ENCODE measurements at places on chromosomes 13 and 19. TPM values are rescaled to one million over a fixed set of nuclear protein-coding genes. Genes with fewer than 3 reads are reported as not detected.

DNA sequence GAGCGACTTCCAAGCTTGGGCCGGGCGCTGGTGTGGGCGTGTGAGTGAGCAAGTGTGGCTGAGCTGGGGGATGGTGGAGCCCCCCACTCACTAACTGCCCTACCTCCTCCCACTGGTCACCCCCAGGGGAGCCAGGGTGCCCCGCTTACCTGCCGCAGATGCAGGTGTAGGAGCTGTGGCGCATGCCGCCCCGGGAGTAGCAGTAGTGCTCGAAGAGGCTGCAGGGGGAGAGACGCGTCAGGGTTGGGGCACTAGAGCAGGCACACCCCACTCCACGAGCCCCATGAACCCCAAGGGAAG is 39.9 kb downstream of the CEBPG start:
- peaks cover 11% of the 10 kb centered on the region for H3K4me1 ChIP-seq
- H3K36me3 ChIP-seq: no peaks in the 10 kb centered on the region
- H3K27me3 ChIP-seq: no peaks in the 10 kb centered on the region

DNA sequence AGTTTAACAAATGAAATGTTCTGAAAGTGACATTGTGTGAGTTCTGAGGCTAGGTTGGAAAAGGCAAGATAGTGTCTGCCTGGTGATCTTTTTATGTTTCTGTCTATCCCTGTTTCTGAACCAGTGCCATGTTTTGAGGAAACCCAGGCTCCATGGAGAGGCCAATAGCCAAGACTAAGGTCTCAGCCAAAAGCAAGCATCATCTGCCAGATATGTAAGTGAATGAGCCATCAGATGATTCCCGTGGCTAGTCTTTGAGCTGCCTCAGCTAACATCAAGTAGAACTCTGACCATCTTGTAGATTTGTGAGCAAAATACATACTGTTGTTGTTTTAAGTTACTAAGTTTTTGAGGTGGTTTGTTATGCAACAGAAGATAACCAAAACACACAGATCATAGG is 19.6 kb upstream of the CCNA1 start:
- H3K27ac ChIP-seq: no peak overlapping the region
- H3K27me3 ChIP-seq: peaks cover 5% of the 10 kb centered on the region
- DNase-seq: no peak

GRCh38 chr13:30581582-30581981 is 36.1 kb upstream of the USPL1 start:
- no peak overlapping the region for H3K27ac ChIP-seq
- peaks cover 46% of the 10 kb centered on the region for H3K4me1 ChIP-seq
- H3K27me3 ChIP-seq: no peaks in the 10 kb centered on the region

HAUS8 gene
- 19.1 TPM for total RNA-seq

DNA sequence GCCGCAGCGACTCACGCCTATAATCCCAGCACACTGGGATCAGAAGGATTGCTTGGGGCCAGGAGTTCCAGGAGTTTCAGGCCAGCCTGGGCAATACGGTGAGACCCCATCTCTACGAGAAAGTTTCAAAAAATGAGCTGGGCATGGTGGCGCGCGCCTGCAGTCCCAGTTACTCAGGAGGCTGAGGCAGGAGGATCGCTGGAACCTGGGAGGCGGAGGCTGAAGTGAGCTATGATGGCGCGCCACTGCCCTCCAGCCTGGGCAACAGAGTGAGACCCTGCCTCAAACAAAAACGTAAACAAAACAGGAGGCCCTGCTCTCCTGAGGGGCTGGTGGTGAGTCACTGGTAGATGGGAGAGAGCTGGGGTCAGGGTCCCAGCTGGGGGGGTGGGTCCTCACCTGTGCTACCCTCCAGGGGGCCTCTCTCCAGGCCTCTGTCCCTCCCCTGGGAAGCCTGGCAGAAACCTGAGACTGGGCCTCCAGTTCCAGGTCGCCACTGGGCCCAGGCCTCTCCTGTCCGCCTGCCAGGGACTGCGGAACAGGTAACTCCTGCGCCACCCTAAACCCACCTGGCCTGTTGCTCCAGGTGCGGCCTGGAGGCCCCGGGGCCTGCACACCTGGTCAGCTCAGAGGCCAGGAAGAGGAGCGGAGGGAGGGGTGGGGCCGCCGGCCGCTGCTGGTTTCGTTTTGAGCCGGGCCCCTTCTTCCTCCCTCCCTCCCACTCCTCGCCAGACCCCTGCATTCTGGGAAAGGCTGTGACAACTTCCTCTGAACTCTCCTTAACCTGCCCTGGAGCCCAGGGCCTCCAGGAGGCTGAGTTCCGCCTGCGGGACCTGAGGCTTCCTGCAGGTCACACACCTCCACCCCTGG is 17.2 kb upstream of the ZBTB7A start:
- no peaks in the 10 kb centered on the region for H3K36me3 ChIP-seq
- H3K4me3 ChIP-seq: peak overlapping the region; percentile 21
- H3K4me1 ChIP-seq: peaks cover 10% of the 10 kb centered on the region
- H3K27me3 ChIP-seq: no peaks in the 10 kb centered on the region
- H3K27ac ChIP-seq: peak overlapping the region; percentile 20
- DNase-seq: peak; percentile 61

DNA sequence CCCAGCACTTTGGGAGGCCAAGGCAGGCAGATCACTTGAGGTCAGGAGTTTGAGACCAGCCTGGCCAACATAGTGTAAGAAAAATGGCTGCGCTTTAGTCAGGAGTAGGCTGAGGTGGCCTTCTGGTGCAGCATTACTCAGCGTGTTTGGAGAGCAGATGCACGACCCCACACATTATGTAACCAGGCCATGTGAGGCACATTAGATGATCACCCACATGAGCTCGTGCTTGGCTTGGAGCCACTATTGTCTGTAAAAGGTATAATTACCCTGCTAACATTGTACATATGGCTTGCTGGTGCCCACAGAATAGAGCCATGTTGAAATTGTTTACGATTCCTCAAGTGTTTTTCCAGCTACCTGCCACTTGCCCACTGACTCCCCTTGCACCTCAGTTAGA is 24.0 kb upstream of the SCEL start:
- peaks cover 49% of the 10 kb centered on the region for H3K4me1 ChIP-seq
- no peaks in the 10 kb centered on the region for H3K27me3 ChIP-seq
- DNase-seq: no peak
- no peaks in the 10 kb centered on the region for H3K36me3 ChIP-seq
- no peak overlapping the region for H3K27ac ChIP-seq

GARIN5A gene
- 6.2 TPM for total RNA-seq

GRCh38 chr13:41257535-41257934 is 5.8 kb downstream of the MTRF1 start:
- no peaks in the 10 kb centered on the region for H3K27me3 ChIP-seq
- no peak overlapping the region for H3K4me3 ChIP-seq
- no peaks in the 10 kb centered on the region for H3K36me3 ChIP-seq
- DNase-seq: no peak
- H3K27ac ChIP-seq: no peak overlapping the region

GRCh38 chr13:98721825-98722510 is 30.5 kb downstream of the SLC15A1 start:
- H3K27ac ChIP-seq: peak overlapping the region; percentile 44
- H3K36me3 ChIP-seq: no peaks in the 10 kb centered on the region
- DNase-seq: peak; percentile 77
- H3K27me3 ChIP-seq: no peaks in the 10 kb centered on the region
- H3K4me1 ChIP-seq: peaks cover 17% of the 10 kb centered on the region

DNA sequence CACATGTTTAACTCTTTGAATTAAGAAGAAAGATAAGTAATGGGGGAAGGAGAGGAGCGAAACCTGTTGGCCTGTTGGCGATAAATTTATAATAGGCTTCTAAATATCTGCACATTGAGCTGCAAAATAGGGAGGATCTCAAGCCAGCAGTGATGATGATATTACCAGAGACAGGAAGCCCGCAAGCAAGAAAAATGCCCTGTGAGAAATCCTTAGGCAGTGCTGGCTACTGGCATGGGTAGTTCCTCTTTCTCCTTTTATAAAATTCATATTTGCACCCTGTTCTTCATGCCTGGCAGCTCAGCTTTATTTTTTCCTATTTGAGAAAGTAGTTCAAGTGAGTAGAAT is 858 bp upstream of the USP12 start:
- peak; percentile 43 for DNase-seq
- no peaks in the 10 kb centered on the region for H3K36me3 ChIP-seq
- peaks cover 34% of the 10 kb centered on the region for H3K4me1 ChIP-seq
- peak overlapping the region; percentile 87 for H3K4me3 ChIP-seq
- H3K27me3 ChIP-seq: no peaks in the 10 kb centered on the region
- H3K27ac ChIP-seq: peak overlapping the region; percentile 68

ZNF30 gene
- total RNA-seq: 2.3 TPM

DNA sequence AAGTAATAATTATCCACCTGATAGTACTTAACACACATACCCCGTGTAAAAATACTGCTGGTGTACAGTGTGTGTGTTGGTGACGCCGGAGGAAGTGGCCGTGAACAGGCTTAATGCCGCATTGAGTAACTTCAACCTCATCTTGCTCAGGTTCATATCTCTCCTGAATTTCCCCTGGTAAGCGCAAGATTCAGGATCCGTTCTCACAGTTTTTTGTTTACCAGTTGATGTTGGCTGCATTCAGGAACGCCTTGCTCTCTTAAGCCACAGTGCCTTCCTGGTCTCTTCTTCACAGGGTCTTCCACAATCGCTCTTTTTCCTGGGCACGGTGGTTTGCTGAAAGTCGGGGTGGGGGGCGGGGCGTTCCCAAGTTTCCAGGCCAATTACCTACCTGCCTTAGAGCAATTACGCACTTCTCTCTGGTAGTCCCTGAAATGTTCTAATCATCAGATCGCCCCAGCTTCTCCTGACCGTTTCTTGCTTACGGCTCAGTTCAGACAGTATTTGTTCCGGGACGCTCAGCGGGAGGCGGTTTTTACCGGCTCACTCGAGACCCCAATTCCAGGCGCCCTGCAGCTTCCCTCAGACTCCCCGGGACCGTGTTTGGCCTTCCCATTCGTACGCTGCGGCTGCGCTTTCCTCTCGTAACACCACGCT is 706 bp upstream of the DNAJC3 start:
- no peaks in the 10 kb centered on the region for H3K36me3 ChIP-seq
- peak overlapping the region; percentile 91 for H3K4me3 ChIP-seq
- DNase-seq: peak; percentile 37
- peaks cover 35% of the 10 kb centered on the region for H3K4me1 ChIP-seq
- H3K27me3 ChIP-seq: no peaks in the 10 kb centered on the region
- peak overlapping the region; percentile 71 for H3K27ac ChIP-seq

DNA sequence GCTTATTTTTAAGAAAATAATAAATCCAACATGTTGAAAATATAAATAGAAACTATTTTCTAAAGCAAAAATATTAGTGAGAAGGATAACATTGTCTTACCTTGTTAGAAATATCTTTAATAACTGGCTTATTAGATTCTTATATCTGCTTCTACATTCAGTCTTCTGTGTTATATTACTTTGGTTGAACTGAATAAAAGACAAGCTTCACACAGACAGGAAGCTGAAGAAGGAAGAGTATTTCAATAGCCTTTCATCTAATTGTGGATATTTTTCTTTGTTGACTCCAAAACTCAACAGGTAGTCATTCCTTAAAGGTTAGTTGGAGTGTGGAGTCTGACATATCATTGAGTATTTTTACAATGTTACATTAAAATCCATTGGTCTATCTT is 10.9 kb downstream of the SETDB2 start:
- H3K4me3 ChIP-seq: no peak overlapping the region
- peaks cover 23% of the 10 kb centered on the region for H3K4me1 ChIP-seq
- no peaks in the 10 kb centered on the region for H3K27me3 ChIP-seq
- H3K27ac ChIP-seq: no peak overlapping the region
- no peak for DNase-seq
- no peaks in the 10 kb centered on the region for H3K36me3 ChIP-seq

- H3K27ac ChIP-seq: no peak overlapping the region
- no peak overlapping the region for H3K4me3 ChIP-seq
- no peaks in the 10 kb centered on the region for H3K27me3 ChIP-seq
Observed at GRCh38 chr13:110340812-110341444, 33.8 kb downstream of the COL4A2 start.

- no peak for DNase-seq
- no peaks in the 10 kb centered on the region for H3K36me3 ChIP-seq
- no peaks in the 10 kb centered on the region for H3K27me3 ChIP-seq
- H3K4me1 ChIP-seq: no peaks in the 10 kb centered on the region
Observed at GRCh38 chr13:59728896-59729545, 434.7 kb downstream of the DIAPH3 start.

DNA sequence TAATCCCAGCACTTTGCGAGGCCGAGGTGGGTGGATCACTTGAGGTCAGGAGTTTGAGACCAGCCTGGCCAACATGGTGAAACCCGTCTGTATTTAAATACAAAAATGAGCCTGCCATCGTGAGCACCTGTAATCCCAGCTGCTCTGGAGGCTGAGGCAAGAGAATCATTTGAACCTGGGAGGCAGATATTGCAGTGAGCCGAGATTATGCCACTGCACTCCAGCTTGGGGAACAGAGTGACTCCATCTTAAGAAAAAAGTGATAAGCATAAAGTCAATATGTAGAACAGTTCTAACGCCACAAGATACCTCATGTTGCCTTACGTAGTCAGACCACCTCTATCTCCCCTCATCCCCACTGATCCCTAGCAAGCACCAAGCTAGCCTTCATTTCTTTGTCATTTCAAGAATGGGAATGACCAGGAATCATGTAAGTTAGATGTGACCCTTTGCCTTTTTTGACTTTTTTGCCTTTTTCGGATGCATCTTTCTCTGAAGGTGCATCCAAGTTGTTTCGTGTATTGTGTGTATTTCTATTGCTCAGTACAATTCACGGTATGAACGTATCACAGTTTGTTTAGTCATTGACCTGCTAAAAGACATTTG is 6.4 kb downstream of the RPL21 start:
- H3K27ac ChIP-seq: no peak overlapping the region
- no peak for DNase-seq
- no peaks in the 10 kb centered on the region for H3K27me3 ChIP-seq

PINLYP gene
- not detected for total RNA-seq

- H3K4me1 ChIP-seq: peaks cover 23% of the 10 kb centered on the region
- no peaks in the 10 kb centered on the region for H3K36me3 ChIP-seq
- no peak for DNase-seq
- H3K27me3 ChIP-seq: no peaks in the 10 kb centered on the region
- H3K4me3 ChIP-seq: peak overlapping the region; percentile 69
- H3K27ac ChIP-seq: no peak overlapping the region
Observed at GRCh38 chr13:21075379-21076249, 14.2 kb upstream of the LATS2 start.

- no peak for DNase-seq
- H3K4me3 ChIP-seq: no peak overlapping the region
- no peaks in the 10 kb centered on the region for H3K36me3 ChIP-seq
- no peaks in the 10 kb centered on the region for H3K4me1 ChIP-seq
- H3K27ac ChIP-seq: no peak overlapping the region
Observed at GRCh38 chr19:35596366-35596999, 10.5 kb downstream of the PMIS2 start.

ANGPTL8 gene
- not detected for total RNA-seq

- no peaks in the 10 kb centered on the region for H3K27me3 ChIP-seq
- no peak overlapping the region for H3K27ac ChIP-seq
- no peaks in the 10 kb centered on the region for H3K4me1 ChIP-seq
- no peak for DNase-seq
Observed at GRCh38 chr13:113350065-113350937, 13.6 kb downstream of the GRTP1 start.

Data from PC-3 (cell line).